ENCODE measurements at places on chromosomes 12 and 14.

- DNase-seq = no peak
- no peak overlapping the region for H3K4me3 ChIP-seq
- H3K27ac ChIP-seq = no peak overlapping the region
- no peaks in the 10 kb centered on the region for H3K36me3 ChIP-seq
Measured at GRCh38 chr12:78562368-78563205, 302.0 kb upstream of the SYT1 start.

DNA sequence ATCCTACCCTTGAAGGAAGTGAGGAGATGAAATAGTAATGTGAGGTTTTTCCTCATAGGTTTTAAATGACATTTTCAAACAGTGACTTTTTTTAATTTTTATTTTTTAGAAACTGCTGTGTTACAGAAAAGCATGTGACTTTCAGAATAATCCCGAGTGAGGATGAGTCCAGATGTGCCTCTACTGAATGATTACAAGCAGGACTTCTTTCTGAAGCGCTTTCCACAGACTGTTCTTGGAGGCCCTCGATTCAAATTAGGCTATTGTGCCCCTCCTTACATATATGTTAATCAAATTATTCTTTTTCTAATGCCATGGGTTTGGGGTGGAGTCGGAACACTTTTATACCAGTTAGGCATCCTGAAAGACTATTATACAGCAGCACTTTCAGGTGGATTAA lies 15.8 kb downstream of the PCNX4 start:
- DNase-seq = no peak
- peaks cover 9% of the 10 kb centered on the region for H3K4me1 ChIP-seq
- H3K36me3 ChIP-seq = no peaks in the 10 kb centered on the region
- H3K27me3 ChIP-seq = no peaks in the 10 kb centered on the region
- no peak overlapping the region for H3K4me3 ChIP-seq

- no peak overlapping the region for H3K4me3 ChIP-seq
- no peaks in the 10 kb centered on the region for H3K4me1 ChIP-seq
- no peak overlapping the region for H3K27ac ChIP-seq
Measured at GRCh38 chr14:77195766-77196165, 14.2 kb downstream of the TMEM63C start.

DNA sequence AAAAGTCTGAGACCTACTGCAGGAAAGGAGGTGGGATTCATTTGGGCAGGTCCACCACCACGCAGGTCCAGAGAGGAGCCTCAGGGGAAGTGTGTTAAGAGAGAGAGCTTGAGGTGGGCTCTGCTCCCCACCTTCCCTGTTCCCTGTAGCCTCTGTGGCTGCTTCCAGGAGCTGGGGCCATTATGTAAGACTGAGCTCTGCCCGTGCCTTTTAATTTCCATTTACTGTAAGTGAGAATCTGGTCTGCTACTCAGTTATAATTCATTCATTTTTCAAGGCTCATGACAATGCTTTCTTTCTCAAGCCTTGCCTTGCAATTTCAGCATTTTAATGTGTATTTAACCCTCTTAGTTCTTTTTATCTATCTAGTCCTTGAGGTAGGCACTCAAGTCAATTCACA lies 8.3 kb downstream of the SLC4A8 start:
- H3K36me3 ChIP-seq = no peaks in the 10 kb centered on the region
- no peaks in the 10 kb centered on the region for H3K4me1 ChIP-seq
- no peak for DNase-seq
- no peaks in the 10 kb centered on the region for H3K27me3 ChIP-seq

DNA sequence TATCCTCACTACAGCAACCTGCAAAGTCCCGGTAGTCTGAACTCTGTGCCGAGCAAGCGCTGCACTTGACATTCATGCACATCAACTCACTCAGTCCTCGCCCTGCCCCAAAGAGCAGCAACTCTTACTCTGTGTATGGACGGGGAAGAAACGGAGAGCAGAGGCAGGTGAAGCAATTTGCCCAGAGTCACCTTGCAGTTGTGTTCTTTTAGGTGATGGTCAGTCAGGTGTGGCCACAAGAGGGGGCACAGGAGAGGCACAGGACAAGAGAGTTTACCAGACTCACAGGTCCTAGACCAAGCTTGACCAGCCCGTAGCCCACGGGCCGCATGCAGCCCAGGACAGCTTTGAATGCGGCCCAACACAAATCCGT lies 39.1 kb downstream of the TSPAN11 start:
- no peak overlapping the region for H3K27ac ChIP-seq
- no peaks in the 10 kb centered on the region for H3K27me3 ChIP-seq
- H3K4me1 ChIP-seq = peaks cover 10% of the 10 kb centered on the region
- H3K4me3 ChIP-seq = no peak overlapping the region
- H3K36me3 ChIP-seq = no peaks in the 10 kb centered on the region

- H3K27me3 ChIP-seq = no peaks in the 10 kb centered on the region
- H3K4me1 ChIP-seq = no peaks in the 10 kb centered on the region
- no peak overlapping the region for H3K4me3 ChIP-seq
- DNase-seq = no peak
- no peak overlapping the region for H3K27ac ChIP-seq
Measured at GRCh38 chr14:59541731-59542130, 34.9 kb downstream of the CCDC175 start.

GRCh38 chr14:105647784-105648608 lies 121.6 kb downstream of the TMEM121 start:
- H3K27ac ChIP-seq = no peak overlapping the region
- no peaks in the 10 kb centered on the region for H3K36me3 ChIP-seq
- H3K4me3 ChIP-seq = no peak overlapping the region
- no peaks in the 10 kb centered on the region for H3K27me3 ChIP-seq
- DNase-seq = no peak

DNA sequence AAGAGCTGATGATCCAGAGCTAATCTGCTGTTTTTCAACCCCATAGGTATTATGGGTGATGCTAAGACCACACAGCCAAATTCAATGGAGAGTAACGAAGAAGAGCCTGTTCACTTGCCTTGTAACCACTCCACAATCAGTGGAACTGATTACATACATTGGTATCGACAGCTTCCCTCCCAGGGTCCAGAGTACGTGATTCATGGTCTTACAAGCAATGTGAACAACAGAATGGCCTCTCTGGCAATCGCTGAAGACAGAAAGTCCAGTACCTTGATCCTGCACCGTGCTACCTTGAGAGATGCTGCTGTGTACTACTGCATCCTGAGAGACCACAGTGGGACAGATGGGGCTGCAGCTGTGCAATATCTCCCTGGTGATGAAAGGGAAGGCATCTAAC lies 386.0 kb downstream of the DAD1 start:
- H3K4me1 ChIP-seq = no peaks in the 10 kb centered on the region
- no peak for DNase-seq
- H3K36me3 ChIP-seq = no peaks in the 10 kb centered on the region
- no peaks in the 10 kb centered on the region for H3K27me3 ChIP-seq

GRCh38 chr12:14138495-14138894 lies 157.1 kb upstream of the GRIN2B start:
- no peak for DNase-seq
- no peak overlapping the region for H3K4me3 ChIP-seq
- no peaks in the 10 kb centered on the region for H3K27me3 ChIP-seq
- H3K27ac ChIP-seq = no peak overlapping the region
- no peaks in the 10 kb centered on the region for H3K4me1 ChIP-seq

DNA sequence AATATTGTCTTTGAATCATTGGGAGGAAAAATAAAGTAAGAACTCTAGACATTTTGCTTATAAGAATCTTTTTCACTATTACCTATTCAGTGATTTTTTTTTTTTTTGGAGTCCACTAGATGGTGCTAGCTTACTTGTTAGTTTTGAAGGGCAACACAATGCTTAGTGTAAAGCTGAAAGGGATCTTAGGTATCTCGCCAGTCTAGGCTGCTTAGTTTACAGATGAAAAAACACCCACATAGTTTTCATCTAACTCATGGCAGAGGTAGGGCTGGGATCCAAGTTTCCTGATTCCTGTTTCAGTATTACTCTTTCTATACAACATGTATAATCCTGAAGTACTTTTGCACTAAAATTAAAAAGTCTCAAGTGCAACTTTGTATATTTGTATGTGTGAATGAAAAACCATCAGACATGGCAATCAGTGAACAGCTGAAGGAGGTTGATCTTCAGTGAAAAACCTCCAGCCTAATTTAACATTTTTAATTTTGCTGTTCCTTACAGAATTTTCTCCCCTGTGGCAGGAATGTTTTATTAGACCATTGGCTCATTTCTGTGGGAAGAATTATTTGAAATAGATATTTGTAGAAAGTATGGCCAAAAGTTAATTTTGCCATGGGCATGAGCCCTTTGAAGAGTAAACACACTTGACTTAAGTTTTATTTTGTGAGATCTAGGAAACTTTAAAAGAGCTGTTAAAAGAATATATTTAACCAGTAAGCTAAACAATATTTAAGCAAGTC lies 40.7 kb downstream of the LRRIQ1 start:
- no peaks in the 10 kb centered on the region for H3K4me1 ChIP-seq
- no peaks in the 10 kb centered on the region for H3K27me3 ChIP-seq
- H3K27ac ChIP-seq = no peak overlapping the region
- DNase-seq = no peak
- H3K4me3 ChIP-seq = no peak overlapping the region

- no peak for DNase-seq
- no peaks in the 10 kb centered on the region for H3K27me3 ChIP-seq
- H3K36me3 ChIP-seq = no peaks in the 10 kb centered on the region
- no peaks in the 10 kb centered on the region for H3K4me1 ChIP-seq
Measured at GRCh38 chr12:49502590-49502989, 36.2 kb upstream of the KCNH3 start.

DNA sequence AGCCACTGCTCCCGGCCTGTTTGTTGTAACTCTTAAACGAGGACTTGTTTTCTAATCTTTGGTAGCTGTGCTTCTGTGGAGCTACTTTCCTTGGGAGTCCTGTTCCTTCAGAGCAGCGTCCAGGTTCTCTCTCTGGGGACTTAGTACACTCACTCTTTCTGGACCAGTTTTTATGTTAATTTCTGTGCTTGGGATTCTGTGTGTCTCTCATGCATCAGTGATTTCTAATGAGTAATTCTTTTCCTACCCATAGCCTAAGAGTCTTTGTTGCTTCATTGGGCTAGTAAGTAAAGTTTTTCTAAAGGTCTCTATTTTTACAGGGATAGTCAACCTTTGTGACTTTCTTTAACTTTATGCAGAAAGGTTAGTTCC lies 289.3 kb downstream of the FBXL14 start:
- H3K36me3 ChIP-seq = no peaks in the 10 kb centered on the region
- H3K4me3 ChIP-seq = no peak overlapping the region
- no peak overlapping the region for H3K27ac ChIP-seq
- no peak for DNase-seq
- H3K4me1 ChIP-seq = no peaks in the 10 kb centered on the region

- DNase-seq = no peak
- H3K36me3 ChIP-seq = no peaks in the 10 kb centered on the region
- H3K27ac ChIP-seq = no peak overlapping the region
- no peak overlapping the region for H3K4me3 ChIP-seq
- H3K27me3 ChIP-seq = no peaks in the 10 kb centered on the region
- peaks cover 8% of the 10 kb centered on the region for H3K4me1 ChIP-seq
Measured at GRCh38 chr12:115403689-115404088, 719.7 kb upstream of the TBX3 start.

- peaks cover 40% of the 10 kb centered on the region for H3K36me3 ChIP-seq
- no peaks in the 10 kb centered on the region for H3K27me3 ChIP-seq
- peak overlapping the region; percentile 64 for H3K27ac ChIP-seq
- peaks cover 30% of the 10 kb centered on the region for H3K4me1 ChIP-seq
Measured at GRCh38 chr14:73717266-73717665, 3.1 kb upstream of the PNMA1 start.

DNA sequence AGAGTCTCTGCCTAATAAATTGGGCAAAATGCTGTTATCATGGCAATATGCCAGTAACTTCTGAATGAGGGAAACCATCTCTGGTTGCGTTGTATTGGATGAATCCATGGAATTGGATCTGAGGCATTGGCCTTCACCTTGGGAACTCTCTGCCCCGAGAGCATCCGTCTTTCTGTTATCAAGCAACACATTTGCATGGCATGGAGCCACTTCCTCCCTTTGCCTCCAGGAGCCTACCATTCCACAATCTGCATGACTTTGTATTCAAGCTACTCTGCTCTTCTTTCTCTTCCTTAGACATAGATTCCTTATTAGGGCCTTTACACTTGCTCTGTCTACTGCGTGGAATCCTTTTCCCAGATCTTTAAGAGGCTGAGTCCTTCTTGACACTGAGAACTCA lies 57.2 kb downstream of the RIC8B start:
- no peak overlapping the region for H3K27ac ChIP-seq
- no peak for DNase-seq
- H3K4me3 ChIP-seq = no peak overlapping the region
- H3K4me1 ChIP-seq = no peaks in the 10 kb centered on the region
- H3K36me3 ChIP-seq = no peaks in the 10 kb centered on the region
